ENCODE measurements at places on chromosomes 5 and 9. TPM values are rescaled to one million over a fixed set of nuclear protein-coding genes. Genes with fewer than 3 reads are reported as not detected.
A peak's percentile ranks its signal among the peaks of the same experiment; 100 is the strongest.

GRCh38 chr5:113939988-113940387, 421.9 kb upstream of the KCNN2 start:
- no peaks in the 10 kb centered on the region for H3K27me3 ChIP-seq
- H3K27ac ChIP-seq = no peak overlapping the region
- no peaks in the 10 kb centered on the region for H3K36me3 ChIP-seq

DNA sequence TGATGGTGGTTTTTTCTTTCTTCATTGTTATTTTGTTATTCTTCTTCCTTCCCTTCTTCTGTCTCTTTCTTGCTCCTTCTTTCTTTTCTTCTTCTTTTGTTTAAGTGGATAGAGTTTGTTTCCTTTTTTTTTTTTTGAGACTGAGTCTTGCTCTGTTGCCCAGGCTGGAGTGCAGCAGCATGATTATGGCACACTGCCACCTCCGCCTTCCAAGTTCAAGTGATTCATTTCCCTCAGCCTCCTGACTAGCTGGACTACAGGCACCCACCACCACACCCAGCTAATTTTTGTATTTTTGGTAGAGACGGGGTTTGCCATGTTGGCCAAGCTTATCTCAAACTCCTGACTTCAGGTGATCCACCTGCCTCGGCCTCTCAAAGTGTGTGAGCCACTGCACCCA, 40.3 kb downstream of the JAK2 start:
- H3K27me3 ChIP-seq = no peaks in the 10 kb centered on the region
- peaks cover 35% of the 10 kb centered on the region for H3K36me3 ChIP-seq
- no peaks in the 10 kb centered on the region for H3K4me1 ChIP-seq

The FAXDC2 gene
- total RNA-seq = 9.3 TPM

DNA sequence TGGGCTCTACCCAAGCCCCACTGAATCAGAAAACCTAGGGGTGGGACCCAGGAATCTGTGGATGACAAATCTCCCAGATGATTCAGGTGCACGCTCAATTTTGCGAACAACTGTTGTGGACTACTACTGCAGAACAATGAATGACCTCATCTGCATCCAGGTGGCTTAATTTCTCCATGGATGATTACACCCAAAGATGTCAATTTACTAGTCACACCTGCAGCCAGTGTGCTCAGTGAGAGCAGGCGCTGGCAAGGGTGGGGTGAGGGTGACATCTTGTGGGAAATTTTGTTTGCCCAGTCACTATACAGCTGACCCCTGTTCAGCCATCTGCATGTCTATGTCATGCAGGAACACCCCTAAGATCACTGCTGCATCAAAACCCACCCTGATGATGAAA, 118.2 kb downstream of the ENTREP1 start:
- H3K4me1 ChIP-seq = no peaks in the 10 kb centered on the region
- H3K36me3 ChIP-seq = no peaks in the 10 kb centered on the region
- no peak for DNase-seq
- H3K27me3 ChIP-seq = peaks cover 9% of the 10 kb centered on the region
- H3K4me3 ChIP-seq = no peak overlapping the region

DNA sequence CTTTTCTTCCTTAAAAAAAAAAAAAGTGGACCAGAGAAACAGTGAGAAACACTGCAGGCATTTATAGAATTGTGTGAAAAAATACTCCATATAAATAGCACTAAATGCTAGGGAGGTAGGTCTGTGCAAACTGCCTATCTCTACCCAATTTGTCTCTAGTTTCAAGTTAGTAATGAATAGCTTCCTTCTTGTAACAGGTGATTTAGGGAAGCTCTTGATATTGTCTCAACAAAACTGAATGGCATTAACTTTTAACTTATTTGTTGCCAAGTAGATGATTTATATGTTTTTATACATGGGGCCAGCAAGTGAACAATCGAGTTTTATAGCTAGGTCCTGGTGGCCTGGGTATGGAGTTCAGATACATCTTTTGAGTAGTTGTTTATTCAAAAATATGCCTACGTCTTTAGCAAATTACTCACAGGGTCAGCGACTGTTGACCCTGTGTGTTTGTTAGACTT, 283.6 kb downstream of the NR3C1 start:
- no peak overlapping the region for H3K4me3 ChIP-seq
- H3K4me1 ChIP-seq = peaks cover 7% of the 10 kb centered on the region
- H3K36me3 ChIP-seq = peaks cover 12% of the 10 kb centered on the region
- H3K27ac ChIP-seq = no peak overlapping the region

The MED10 gene
- total RNA-seq = 32.3 TPM

The SHISAL2B gene
- total RNA-seq = 0.63 TPM

DNA sequence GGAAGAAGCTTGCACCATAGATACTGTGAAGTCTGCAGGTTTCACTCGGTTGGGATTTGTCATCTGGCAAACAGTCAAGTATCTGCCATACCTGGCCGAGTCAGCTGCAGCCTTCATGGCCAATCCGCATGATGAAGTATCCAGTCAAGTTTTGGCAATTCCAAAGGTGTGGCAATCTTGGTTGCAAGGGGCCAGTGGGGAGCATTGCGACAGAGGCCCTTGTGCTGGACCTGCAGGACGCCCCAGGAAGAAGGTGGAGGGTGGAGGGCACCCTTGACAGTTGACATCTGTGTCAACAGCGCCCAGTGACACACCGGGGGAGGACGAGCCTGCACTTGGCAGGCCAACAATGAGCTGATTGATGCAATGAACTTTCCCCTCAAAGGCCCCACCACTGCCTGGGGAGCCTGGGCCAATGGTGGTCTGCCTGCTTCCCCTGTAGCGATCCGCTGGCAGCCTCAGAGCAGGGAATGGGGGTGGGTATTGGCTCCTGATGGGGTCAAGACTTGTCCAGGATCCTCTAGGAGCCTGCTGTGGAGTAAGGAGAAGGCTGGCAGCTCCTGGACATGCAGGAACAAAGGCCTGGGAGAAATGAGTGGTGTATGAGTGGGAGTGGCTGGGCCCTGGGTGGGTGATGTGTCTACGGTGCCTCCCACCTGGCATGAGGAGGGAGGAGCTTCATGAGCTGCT, 122.8 kb upstream of the PITX1 start:
- H3K27ac ChIP-seq = no peak overlapping the region
- H3K36me3 ChIP-seq = no peaks in the 10 kb centered on the region
- no peak overlapping the region for H3K4me3 ChIP-seq
- peak; percentile 53 for DNase-seq
- H3K27me3 ChIP-seq = peaks cover 42% of the 10 kb centered on the region

The C7 gene
- 18.9 TPM for total RNA-seq

GRCh38 chr9:79037338-79037737, 534.4 kb upstream of the TLE4 start:
- H3K27me3 ChIP-seq = no peaks in the 10 kb centered on the region
- H3K36me3 ChIP-seq = no peaks in the 10 kb centered on the region
- H3K4me1 ChIP-seq = no peaks in the 10 kb centered on the region
- DNase-seq = no peak

The POU5F2 gene
- 0.29 TPM for total RNA-seq

DNA sequence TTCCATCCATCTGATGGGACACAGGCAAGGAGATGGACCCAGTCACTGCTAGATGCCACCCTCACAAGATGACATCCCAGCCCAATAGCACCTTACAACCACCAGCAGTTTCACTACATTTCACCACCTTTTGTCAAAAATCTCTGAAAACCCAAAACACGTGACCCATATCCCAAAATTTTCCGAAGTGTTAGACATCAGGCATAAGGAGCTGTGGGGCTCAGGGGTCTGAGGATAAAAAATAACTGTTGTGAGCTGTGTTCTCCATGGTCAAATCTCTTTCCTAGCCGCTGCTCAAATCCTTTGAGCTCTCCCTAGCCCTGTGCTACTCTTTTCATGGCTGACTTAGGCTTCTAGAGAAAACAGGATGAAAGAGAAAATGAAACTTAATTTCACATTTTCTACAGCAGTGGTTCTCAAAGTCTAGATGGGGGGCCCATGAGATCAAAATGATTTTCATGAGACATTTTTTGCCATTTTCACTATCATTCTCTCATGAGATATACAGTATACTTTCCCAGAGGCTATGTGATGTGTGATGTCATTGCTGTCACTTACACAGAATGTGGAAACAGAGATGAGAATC, 40.7 kb downstream of the TIMD4 start:
- no peak overlapping the region for H3K27ac ChIP-seq
- no peak overlapping the region for H3K4me3 ChIP-seq
- DNase-seq = no peak
- no peaks in the 10 kb centered on the region for H3K4me1 ChIP-seq
- no peaks in the 10 kb centered on the region for H3K27me3 ChIP-seq

- no peak for DNase-seq
- peaks cover 17% of the 10 kb centered on the region for H3K27me3 ChIP-seq
- no peak overlapping the region for H3K27ac ChIP-seq
- no peak overlapping the region for H3K4me3 ChIP-seq
These were observed 4.6 kb upstream of the NEURL1B start for GRCh38 chr5:172636279-172637050.

The BSPRY gene
- total RNA-seq = 9.0 TPM

The F12 gene
- total RNA-seq = 5.7 TPM

GRCh38 chr9:77912895-77913693, 118.5 kb downstream of the GNAQ start:
- H3K4me3 ChIP-seq = no peak overlapping the region
- peaks cover 16% of the 10 kb centered on the region for H3K4me1 ChIP-seq
- H3K36me3 ChIP-seq = peaks cover 20% of the 10 kb centered on the region
- H3K27ac ChIP-seq = no peak overlapping the region
- H3K27me3 ChIP-seq = no peaks in the 10 kb centered on the region
- DNase-seq = no peak

The RLN1 gene
- 0.41 TPM for total RNA-seq

GRCh38 chr5:33937707-33938506, 1.7 kb downstream of the RXFP3 start:
- peaks cover 5% of the 10 kb centered on the region for H3K4me1 ChIP-seq
- peaks cover 43% of the 10 kb centered on the region for H3K27me3 ChIP-seq
- H3K36me3 ChIP-seq = no peaks in the 10 kb centered on the region
- no peak for DNase-seq
- H3K27ac ChIP-seq = no peak overlapping the region
- H3K4me3 ChIP-seq = no peak overlapping the region

The ZBTB5 gene
- 25.9 TPM for total RNA-seq

DNA sequence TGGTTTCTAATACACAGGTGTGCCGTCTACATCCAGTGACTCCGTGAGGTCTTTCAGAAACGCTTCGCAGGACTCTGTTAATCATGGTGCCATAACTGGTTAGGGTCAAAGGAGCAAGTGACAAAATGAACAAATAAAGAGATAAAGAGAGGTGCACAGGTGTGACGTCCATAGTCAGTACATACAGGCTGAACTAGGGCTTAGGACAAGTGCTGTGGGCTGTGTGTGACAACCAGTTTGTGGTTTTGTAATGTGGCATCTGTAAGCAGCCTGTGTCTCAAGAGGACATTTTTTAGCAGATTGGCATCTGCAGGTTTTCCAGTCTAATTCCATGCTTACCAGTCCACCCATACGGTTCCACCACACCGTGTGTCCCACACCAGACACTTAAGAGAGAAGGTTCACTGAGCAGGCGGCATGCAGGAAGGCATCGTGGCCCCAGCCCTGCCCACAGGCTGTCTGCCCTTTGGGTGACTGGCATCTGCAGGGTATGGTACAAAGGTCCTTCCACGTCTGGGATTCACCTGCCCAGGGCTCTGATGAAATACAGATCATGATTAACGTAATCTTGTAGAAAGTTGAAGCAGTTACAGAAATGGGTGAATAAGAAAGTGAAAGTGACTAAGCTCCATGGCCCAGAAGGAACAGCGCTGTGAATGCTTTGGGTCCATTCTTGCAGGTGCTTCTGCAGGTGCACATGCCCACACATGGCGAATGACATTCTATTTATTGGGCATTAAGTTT, 26.9 kb downstream of the SRD5A1 start:
- no peak overlapping the region for H3K27ac ChIP-seq
- no peaks in the 10 kb centered on the region for H3K27me3 ChIP-seq
- no peak for DNase-seq
- H3K4me1 ChIP-seq = no peaks in the 10 kb centered on the region
- no peak overlapping the region for H3K4me3 ChIP-seq

The PCDHAC2 gene
- 2.7 TPM for total RNA-seq

The PCDHGA3 gene
- 0.27 TPM for total RNA-seq

DNA sequence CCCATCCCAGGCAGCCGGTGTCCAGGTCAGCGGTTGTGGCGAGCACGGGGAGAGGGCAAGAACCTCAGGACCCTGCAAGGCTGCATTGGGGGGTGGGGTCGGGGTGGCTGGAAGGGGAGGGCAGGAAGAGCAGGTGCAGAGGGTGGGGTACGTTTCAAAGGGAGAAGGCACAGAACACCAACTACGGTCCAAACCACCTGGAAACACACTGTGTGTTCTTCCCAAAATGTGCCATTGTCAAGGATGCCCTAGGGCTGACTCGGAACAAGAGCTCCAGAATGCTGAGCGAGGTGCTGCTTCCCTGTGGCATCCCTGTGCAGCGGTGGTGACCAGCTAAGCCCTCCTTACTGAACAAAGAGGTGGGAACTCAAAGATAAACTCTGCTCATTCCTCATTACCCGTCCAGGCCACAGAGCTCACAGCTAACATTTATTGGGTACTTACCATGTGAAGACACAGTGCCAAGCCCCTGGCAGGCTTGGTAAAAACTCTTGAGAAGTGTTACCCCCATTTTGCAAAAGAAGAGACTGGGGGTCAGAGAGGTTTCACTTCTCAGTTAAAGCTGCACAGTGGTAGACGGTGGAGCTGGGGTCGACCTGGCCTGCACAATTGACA, 153.8 kb downstream of the COL23A1 start:
- no peak overlapping the region for H3K27ac ChIP-seq
- no peaks in the 10 kb centered on the region for H3K36me3 ChIP-seq
- no peaks in the 10 kb centered on the region for H3K27me3 ChIP-seq
- peaks cover 46% of the 10 kb centered on the region for H3K4me1 ChIP-seq
- DNase-seq = peak; percentile 55

- H3K36me3 ChIP-seq = no peaks in the 10 kb centered on the region
- DNase-seq = no peak
- peaks cover 6% of the 10 kb centered on the region for H3K27me3 ChIP-seq
- no peak overlapping the region for H3K4me3 ChIP-seq
- H3K4me1 ChIP-seq = peaks cover 21% of the 10 kb centered on the region
These were observed 288.7 kb downstream of the ZSWIM6 start for GRCh38 chr5:61620699-61621182.

- no peaks in the 10 kb centered on the region for H3K4me1 ChIP-seq
- H3K27ac ChIP-seq = no peak overlapping the region
- H3K4me3 ChIP-seq = no peak overlapping the region
- H3K36me3 ChIP-seq = peaks cover 31% of the 10 kb centered on the region
- no peaks in the 10 kb centered on the region for H3K27me3 ChIP-seq
- no peak for DNase-seq
These were observed 31.9 kb upstream of the C5orf24 start for GRCh38 chr5:134813827-134814226.

The TSSK1B gene
- 0.12 TPM for total RNA-seq

The RMI1 gene
- 13.0 TPM for total RNA-seq

GRCh38 chr9:136934277-136934676, 10.3 kb downstream of the FBXW5 start:
- no peak overlapping the region for H3K27ac ChIP-seq
- no peaks in the 10 kb centered on the region for H3K27me3 ChIP-seq
- H3K4me1 ChIP-seq = no peaks in the 10 kb centered on the region
- peaks cover 24% of the 10 kb centered on the region for H3K36me3 ChIP-seq
- no peak for DNase-seq

The PFN3 gene
- total RNA-seq = not detected

The RGS3 gene
- total RNA-seq = 29.9 TPM

The PLGRKT gene
- total RNA-seq = 25.9 TPM
